ENCODE measurements at places on chromosomes 12 and 14.

DNA sequence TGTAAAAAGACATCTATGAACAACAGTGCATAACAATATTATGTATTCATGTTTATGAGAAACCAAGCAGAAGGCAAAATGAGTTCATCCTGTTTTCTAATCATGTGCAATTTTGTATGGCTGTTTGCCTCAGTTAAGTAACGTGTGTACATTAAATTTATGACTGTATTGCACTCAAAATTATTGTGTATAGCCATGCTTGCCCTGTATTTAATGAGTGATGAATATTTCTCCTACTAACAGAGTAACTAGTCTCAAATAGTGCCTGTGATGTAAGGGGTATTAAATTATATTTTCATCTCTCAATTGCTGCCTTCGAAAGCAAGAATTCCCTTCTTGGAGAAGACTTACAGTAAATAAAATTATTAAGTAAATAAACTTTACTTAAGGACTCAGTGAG is 154.2 kb downstream of the NOVA1 start:
- no peak for DNase-seq

GRCh38 chr12:120538281-120539156 is 4.4 kb downstream of the RNF10 start:
- DNase-seq: peak; percentile 85

- DNase-seq: no peak
Measured at GRCh38 chr12:95115641-95116040, 42.2 kb upstream of the NR2C1 start.

- no peak for DNase-seq
Measured at GRCh38 chr12:65497660-65498059, 219.2 kb downstream of the MSRB3 start.

DNA sequence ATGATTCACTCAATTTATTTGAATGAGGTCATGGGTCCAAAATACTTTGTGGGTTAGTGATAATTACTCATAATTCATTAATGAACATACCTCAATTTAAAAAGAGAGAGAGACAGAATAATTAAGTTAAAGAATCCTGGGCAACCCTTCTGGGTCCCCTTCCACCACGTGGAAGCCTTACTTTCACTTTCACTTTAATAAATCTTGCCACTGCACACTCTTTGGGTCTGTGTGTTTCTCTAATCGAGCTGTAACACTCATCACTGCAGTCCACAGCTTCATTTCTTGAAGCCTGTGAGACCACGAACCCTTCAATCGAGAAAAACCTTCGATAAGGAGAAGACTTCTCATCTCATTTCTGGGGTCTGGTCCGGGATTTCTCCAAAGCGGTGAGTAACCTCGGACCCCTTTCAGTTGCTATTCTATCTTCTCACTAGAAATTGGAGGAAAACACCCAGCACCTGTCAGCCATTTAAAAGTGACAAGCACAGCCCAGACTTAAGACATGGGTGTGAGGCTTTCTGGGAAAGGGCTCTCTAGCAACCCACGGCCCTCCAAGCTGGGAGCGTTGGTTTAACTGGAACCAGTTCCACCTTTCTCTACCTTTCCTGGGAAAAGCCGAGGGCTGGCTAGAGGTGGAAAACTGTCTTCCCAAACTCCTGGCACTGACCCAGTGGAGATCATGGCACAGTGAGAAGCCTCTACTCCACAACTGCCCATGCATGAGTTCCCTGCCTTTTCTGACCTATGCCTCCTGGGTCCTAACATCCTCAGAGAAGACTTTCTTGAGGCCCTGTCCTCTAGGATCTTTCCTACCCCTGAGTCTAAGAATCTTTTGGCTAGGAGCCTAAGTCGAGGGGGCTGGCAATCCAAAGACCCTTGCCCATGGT is 148.8 kb upstream of the ATF7IP start:
- DNase-seq: peak; percentile 77

DNA sequence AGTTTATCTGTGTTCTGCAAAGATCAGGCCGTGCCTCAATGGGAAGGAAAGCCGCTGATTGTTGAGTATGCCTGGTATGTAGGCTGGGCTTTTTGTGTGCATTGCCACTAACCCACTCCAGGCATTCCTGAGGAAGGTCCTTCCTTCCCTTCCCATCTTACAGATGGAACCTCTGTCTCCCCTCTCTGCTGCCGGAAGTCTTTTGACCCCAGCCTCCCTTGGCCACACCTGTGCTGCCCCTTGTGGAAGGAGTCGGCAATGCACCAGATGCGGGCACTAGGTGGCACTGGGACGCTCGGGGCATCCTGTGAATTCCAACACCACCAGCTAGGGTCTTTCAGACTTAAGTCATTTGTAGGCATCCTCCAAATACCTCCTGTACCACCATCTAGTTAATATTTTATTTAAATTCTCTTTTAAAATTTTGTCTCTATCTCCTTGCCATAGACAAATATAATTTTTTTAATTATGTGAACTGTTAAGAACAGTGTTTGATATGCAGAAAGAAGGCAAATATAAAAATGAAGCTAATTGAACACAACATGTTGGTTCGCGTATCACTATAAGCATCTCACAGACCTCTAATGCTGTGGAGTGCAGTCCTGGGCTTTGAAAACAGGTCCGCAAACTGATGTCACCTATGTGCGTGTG is 99.6 kb downstream of the RIN3 start:
- no peak for DNase-seq

- DNase-seq: no peak
Measured at GRCh38 chr14:98458702-98459101, 813.3 kb downstream of the BCL11B start.

GRCh38 chr14:36271222-36271621 is 49.2 kb downstream of the MBIP start:
- DNase-seq: peak; percentile 68

Data from DMS79 treated with DMSO at 0.1 percent for 48 hours (cell line).